ENCODE measurements at places on chromosomes 13 and 19.

- peak; percentile 16 for DNase-seq
These were observed 44.5 kb downstream of the VWA8 start for GRCh38 chr13:41916173-41916954.

DNA sequence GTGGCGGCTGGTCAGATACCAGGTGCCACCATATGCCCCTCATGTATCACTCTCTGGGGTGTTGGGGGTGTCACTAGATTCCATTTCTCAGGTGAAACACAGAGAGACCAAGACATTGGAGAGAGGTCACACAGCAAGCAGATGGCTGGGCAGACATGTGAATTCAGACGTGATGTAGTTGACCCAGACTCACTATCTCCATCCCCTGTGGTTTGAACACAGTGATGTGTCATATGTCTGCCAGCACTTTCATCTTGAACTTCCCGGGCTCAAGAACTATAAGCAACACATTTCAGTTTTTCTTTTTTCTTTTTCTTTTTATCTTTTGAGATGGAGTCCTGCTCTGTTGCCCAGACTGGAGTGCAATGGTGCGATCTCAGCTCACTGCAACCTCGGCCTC is 16.1 kb upstream of the UPF1 start:
- no peak for DNase-seq

- no peak for DNase-seq
These were observed 1.0 kb downstream of the GRIK5 start for GRCh38 chr19:42068756-42069571.

- DNase-seq = no peak
These were observed 48.0 kb downstream of the COMP start for GRCh38 chr19:18742838-18743783.

DNA sequence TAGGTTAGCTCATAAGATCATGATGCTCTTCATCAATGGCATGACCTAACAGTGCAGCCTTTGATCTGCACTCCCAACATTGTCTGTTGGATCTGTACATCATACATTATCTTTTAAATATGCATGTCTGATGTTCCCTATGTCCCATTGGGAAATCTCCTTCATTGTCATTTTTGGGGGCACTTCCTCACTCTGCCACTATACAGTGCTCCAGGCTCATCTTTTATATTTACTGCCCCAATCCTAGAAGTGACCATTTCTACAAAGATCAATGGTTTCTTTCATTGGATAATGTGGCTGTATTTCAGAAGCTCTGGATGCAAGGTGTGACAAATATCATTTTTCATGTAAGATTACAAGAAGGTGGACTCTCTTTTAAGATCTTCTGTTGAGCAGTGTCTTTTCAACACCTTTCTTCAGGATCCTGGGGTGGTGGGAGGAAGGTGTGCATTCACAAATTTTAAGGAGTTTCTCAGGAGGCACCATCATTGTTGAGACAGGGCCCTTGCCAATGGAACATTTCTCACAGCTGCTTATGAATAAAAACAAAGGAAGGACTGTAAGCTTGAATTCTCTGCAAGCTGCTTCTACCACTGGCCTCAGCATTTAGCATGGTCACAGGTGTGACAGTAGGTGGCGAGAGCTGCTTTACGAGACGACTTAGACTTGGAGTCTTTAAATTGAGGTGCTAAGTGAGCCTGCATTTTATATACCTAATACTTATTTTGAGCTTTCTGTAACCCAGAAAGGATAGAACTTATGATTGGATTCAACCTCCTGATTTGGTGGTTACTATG is 403.0 kb downstream of the LMO7 start:
- DNase-seq = no peak

DNA sequence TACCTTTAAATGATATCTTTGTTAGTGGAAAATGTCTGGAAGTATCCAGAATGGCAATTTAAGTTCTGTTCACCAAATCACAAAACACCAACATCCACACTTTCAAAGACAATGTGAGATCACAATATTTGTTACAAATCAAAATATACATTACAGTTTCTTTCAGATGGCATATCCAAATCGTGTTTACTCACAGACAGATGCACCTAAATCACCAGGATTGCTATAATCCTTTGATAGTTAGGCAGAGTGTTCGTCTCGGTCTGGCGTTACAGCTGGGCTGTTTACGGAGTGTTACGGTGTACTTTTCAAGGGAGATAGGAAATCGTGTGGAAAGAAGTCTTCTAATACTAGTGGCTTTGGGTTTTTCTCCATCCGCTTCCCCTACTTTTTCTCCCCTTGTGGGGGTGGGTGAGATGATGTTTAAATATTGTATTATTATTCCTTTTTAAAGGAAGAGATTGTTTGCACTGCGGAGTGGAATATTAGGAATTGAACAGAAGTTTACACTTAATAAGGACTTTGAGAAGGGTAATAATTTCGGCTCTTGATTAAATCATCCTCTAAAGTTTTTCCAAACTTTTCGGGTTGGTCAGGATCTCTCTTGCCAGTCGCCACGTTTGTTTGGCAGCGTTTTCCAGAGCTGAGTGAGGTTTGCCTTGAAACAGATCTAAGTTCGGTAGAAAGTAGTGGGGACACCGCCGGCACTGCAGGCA is 1.8 kb downstream of the MAB21L1 start:
- no peak for DNase-seq

DNA sequence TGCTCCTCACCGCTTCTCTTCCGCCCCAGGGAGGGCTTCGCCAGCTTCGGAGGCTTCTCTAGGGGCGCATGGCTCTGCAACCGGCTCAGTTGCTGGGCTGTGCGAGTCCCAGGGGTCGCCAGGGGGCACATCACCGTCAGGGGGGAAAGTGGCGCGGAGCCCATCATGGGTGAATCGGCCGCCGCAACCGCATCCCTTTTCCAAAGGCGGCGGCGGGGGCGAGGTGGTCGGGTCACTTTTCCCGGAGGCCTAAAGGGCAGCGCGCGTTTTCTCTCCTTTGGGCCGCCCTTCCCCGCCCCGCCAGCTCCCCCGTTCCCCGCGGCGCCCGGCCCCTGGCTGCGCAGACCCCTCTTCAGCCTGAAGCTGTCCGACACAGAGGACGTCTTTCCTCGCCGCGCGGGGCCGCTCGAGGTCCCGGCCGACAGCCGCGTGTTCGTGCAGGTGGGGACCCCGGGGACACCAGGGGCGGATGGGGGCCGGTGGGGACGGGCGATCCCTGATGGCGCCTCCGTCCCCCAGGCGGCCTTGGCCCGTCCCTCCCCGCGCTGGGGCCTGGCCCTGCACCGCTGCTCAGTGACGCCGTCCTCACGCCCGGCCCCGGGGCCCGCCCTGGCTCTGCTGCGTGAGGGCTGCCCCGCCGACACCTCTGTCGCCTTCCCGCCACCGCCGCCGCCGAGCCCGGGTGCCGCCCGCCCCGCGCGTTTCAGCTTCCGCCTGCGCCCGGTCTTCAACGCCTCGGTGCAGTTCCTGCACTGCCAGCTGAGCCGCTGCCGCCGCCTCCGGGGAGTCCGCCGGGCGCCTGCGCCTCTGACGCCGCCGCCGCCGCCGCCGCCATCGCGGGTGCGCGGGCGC is 1.7 kb downstream of the TGFBR3L start:
- DNase-seq = no peak

GRCh38 chr19:12669270-12670158 is 2.9 kb downstream of the WDR83 start:
- DNase-seq = peak; percentile 76

DNA sequence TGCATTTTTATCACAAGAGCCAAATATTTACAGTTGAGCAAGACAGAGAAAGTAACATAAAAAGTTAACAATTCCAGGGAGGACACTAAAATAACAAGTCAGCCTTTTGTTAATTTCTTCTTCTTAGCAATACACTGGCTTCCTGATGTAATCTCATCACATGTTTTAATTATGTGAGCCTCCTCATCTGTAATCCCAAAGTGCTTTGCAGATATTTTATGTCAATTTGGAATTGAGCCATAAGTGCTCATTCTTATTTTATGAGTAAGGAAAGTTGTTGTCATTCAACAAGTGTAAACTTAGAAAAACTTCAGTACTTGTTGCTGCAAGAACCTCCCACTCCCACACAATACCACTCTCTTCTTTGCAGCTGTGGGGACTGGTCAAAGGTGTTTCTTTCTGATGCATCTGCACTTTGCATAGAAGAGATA is 223.6 kb downstream of the GPC6 start:
- no peak for DNase-seq

- DNase-seq = no peak
These were observed 119.5 kb downstream of the ZAR1L start for GRCh38 chr13:32195713-32196112.

DNA sequence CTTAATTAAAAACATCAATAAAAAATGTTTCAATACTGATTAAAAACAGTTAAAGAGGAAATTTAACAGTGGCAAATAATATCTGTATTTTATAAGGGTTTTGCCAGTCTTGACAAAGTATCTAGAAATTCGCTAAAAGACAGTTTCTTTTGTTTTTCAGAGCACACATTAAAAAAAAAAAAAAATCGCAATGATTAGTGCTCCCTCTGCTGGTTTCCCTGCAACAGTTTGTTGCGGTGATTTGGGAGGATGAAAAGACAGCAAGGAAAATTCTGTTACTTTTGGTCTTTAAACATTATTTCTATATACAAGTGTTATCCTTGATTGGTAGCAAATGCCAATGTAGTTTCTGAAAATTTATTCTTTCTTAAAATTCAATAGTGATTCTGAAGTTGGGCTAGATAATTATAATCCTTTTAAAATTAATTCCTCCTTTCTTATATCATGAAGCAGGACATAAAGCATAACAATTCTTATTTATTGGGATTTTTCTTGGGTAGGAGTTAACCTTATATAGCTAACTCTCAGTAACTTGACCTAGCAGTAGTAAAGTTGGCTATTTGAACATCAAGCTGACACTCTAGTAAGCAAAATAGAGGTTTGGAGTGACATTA is 23.1 kb upstream of the SPRY2 start:
- peak; percentile 6 for DNase-seq

DNA sequence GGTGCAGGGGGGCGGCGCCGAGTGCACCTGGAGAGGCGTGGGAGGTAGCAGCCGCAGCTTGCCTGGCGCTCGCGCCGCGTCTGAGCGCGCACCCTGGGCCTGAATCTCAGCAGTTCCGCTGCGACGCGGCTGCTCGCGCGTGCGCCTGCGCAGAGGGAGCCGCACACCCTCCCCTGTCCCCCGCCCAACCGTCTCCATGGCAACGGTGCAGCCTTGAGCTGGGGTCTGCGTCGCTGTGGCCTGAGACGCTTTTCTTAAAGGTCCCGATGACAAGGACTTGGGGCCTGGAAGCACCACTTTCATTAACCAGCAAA is at the start of gene PNMA8B:
Gene PNMA8B, minus strand, starts transcription at position 82 of the 314 bp plus-strand sequence. CDS start 402 bp downstream, outside the sequence.
- DNase-seq = no peak

DNA sequence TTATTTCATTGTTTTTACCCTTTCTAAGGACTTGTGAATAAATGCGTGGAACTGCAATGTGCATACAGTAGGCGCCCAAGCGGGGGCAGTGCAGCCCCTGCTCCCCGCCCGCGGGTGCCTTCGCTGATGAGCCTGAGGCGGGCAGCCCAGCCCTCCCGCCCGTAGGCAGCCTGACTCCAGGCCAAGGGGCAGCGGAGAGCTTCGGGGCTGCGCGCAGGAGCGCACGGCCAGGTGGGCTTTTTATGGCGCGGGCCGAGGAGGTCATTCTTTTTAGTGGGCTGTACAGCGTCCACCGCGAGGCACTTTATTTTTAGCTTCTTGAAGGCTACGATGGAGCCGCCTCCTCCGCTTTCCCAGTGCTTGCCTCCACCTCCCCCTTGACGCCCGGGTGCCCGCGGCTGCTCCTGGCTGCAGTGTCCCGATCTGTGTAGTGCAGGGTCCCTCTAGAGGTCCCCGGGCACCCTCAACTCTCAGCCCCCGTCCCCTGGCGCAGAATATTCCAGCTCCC is 60.5 kb downstream of the CCNE1 start:
- no peak for DNase-seq

DNA sequence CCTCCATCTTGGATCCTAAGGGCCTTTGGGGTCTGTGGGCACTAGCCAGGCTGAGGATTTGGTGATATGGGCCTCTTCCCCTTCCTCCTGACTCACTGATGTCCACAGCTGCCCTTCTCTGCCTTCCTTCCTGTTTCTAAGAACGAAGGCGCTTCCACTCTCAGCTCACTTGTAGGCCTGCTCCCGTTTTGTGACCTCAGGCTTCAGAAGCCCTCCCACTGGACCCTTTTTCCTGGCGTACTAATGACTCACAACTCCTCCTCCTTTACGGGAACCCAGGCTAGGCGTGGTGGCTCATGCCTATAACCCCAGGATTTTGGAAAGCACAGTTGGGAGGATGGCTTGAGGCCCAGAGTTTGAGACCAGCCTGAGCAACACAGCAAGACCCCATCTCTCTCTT is 55.6 kb downstream of the TMED1 start:
- no peak for DNase-seq

GRCh38 chr13:112761701-112762689 is 72.2 kb downstream of the ATP11A start:
- DNase-seq = no peak

DNA sequence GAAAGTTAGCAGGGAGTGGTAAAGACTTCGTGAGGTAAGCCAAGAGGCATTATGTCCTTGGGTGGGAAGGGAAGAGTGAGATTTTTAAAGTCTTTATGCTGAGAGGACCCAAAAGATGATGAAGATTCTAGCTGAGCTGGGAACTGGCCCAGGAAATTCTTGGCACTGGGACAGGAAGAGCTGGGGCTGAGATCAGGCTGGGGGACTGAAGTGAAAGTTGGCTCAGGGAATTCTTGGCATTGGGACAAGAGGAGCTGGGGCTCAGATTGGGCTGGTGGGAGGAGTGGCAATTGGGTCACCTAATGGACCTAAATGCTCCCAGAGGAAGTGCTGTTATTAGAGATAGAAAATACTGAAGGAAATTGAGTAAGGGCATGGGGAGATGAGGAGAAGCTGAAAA is 8.8 kb downstream of the SCEL start:
- DNase-seq = no peak

GRCh38 chr19:10891405-10892086 is 20.2 kb downstream of the CARM1 start:
- DNase-seq = no peak

GRCh38 chr13:28097503-28097902 is 2.9 kb downstream of the FLT3 start:
- DNase-seq = no peak

DNA sequence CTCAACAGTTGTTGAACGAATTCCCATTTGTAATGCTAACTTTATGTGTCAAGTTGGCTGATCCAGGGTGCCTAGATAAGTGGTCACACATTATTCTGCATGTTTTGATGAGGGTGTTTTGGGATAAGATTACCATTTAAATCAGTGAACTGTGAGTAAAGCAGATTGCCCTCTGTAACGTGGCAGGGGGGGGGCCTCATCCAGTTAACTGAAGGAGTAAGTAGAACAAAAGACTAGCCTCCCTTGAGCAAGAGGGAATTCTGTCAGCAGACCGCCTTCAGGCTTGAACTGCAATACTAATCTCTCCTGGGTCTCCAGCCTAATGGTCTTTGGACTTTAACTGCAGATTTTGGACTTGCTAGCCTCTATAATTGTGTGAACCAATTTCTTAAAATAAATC is 4.2 kb upstream of the TEX30 start:
- no peak for DNase-seq

GRCh38 chr13:50457415-50458393 is 385.8 kb downstream of the DLEU7 start:
- DNase-seq = no peak

GRCh38 chr13:90792335-90792734 is 555.2 kb upstream of the MIR17HG start:
- no peak for DNase-seq
